ENCODE measurements at places on chromosomes 7 and 10.

- no peak for DNase-seq
These were observed 4.5 kb downstream of the AKR1E2 start for GRCh38 chr10:4830551-4830950.

- DNase-seq, result no peak
These were observed 25.9 kb downstream of the KNDC1 start for GRCh38 chr10:133185916-133186315.

DNA sequence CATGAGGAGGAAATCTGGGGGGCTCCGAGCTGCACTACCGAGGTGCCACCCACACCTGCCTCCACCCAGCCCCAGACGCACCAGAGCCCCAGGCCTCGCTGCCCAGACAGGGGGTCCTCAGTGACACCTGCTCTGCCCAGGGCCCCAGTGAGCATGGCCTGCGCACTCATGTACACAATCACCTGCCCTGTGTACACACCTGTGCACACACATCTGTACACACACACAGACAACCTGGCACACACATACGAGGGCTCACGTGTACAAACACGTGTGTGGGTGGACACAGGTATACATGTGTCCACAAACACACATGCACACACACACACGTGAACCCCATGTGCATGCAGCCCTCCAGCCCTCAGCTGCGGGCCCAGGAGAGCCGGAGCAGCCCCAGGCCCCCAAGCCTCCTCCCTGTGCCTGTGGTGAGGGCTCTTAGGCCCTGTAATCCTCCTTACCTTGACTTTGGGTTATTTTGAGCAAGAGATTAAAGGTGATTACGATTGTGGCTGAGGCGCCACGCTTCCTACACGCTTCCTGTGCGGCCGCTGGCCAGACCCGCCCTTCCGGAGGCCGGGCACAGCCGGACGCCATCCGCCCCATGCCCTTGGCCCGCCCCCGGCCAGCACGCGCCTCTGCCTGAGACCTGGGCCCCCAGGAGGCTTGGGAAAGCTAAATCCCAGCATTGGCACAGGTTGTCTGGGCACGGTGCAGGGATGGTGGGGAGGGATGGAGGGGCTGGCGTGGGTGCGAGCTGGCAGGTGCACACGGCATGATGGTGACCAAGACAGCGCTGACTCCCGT, 71.9 kb downstream of the ELFN1 start:
- DNase-seq, result no peak

DNA sequence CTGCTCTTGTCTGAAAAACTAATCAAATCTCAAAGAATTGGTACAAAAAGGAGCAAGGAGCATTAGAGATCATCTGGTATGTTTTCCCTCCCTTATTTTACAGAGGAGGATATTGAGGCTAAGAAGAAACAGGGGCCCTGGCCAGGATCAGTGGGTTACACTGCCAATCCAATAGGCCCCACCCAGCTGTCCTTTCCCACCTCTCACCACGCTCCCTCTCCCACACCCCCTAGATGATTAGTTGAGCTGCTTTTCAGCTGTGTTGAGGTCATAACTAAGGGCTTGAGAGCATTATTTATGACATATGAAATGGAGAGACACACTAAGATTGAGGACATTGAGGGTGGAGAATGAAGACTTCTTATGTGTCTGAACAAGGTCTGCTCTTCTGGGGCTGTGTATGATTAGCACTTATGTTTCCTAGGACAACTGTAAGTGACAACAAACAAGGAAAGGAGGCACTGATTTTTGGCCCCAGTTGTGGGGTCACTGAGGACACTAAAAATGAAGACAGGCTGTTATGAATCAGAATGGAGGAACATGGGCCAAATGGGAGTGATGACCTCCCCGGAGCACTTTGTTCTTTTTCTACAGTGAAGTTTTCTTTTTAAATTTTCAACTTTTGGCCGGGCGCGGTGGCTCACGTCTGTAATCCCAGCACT, 26.5 kb downstream of the VWA2 start:
- DNase-seq, result no peak

- DNase-seq, result no peak
These were observed 274.0 kb upstream of the GLI3 start for GRCh38 chr7:42511027-42511426.

DNA sequence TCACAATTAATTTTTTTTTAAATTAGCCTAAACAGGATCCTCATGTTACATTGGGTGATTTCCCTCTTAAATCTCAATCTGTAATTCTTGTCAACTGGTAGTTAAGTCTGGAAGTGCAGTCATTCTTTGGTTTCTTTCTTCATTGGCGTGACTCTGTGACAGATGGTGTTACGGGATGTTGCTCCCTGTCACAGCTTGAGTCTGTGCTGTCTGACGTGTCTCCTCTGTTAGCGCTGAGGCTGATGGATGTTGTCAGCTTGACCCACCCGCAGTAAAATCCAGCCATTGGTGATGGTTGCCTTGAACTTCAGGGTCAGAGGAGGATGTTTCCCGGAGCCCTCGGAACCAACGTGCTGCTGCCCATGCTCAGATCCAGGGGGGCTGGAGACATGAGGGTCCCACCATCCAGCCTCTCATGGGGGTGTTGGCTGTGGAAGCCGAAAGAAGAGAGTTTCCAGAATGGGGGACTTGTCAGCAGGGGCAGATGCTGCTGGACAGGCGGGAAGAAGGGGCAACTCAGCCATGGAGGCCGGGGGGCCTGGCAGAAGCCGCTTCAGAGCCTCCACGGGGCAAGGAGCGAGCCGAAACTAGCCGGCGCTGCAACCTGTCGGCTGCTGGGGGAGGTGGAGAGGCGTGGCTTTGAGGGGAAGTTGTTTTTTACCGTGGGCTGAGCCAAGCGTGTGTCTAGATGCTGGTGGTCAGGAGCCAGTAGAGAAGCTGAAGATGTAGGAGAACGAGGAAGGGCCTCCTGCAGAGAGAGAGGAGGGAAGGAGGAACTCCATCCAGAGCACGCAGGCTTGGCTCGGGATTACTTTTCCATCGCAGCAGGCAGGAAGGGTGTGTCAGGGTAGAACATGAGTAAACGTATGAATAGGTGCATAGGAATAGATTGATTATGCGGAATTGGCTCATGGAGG, 3.5 kb downstream of the SUN1 start:
- no peak for DNase-seq

DNA sequence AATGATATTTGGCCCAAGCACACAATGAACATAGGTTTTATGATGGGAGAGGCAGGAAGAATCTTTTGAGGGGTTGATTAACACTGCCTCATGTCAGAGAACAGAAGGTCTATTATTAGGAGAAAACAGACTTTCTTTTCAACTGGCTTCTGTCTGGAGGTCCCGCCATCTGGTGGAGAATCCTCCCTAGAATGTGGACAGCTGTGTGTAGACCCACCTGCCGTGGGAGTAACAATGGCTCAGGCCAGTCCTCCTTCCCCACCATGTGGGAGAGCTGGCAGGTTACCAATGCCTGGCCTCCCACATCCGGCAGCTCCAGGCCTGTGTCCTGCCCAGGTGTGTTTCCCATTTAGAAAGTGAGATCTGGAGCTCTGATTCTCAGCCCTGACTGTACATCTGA, 70.4 kb upstream of the AOAH start:
- no peak for DNase-seq

DNA sequence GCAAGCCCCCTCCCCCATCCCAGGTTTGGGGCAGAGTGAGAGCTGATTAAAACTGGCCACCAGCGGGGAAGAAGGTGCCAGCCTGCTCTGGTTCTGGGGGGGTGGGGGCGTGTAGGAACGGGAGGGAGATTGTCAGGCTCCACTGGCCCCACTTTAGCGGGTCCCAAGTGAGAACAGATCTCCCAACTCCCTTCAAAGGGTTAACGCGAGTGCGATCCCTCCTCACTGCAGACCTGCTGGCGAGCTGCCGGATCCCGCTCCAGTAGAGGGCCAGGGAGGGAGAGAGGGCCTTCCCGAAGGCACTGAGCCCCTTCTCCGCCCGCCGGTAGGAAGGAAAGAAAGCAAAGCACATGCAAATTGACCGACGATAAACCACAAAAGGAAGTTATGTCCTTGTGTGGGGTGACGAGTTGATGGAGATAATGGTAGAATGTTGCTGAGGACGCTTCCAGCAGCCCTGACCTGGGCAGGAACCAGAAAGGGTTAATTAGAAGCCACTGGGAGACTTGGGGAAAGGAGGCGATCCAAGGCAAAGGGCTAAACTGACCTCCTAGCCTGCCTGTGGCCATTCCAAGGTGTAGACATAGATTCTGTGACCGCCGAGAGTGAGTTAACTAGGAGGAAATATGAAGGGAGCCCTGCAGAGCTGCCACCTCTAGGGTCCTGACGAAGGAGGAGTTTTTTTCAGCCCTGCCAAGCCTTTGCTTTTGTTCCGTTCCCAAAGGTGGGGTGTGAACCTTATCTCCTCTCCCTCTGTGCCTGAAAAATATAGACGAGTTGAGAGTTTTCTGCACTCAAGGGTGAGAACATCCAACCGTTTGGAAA, 1.5 kb downstream of the NRG3 start:
- DNase-seq, result no peak

GRCh38 chr10:30125496-30125895, 66.1 kb upstream of the JCAD start:
- DNase-seq, result no peak

DNA sequence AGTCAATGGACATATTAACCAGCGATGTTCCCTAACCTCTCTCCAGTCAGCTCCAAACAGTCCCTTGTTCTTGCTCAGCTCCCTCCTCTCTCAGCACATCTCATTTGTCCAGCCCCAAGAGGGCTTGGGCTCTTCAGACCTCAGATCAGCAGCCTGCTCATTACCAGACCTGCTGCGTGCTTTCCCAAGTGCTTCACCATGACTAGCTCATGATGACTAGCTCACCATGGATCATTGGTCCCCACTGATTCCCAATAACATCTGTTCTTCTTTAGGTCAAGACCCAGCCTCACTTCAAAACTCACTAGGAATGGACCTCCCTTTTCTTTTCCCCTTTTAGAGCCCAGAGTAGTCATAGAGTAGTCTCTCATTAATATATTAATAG, 121.9 kb downstream of the SLC16A9 start:
- DNase-seq, result no peak

GRCh38 chr7:120742372-120742771, 115.6 kb downstream of the TSPAN12 start:
- DNase-seq, result no peak

GRCh38 chr7:29332042-29332811, 137.7 kb downstream of the CHN2 start:
- DNase-seq, result no peak

- DNase-seq, result no peak
These were observed 37.2 kb downstream of the PLEKHS1 start for GRCh38 chr10:113788604-113789083.

GRCh38 chr7:98294798-98295382, 13.4 kb downstream of the BRI3 start:
- no peak for DNase-seq

GRCh38 chr10:22226599-22226998, 8.8 kb upstream of the EBLN1 start:
- no peak for DNase-seq

- DNase-seq, result no peak
These were observed 50.7 kb downstream of the MTURN start for GRCh38 chr7:30185496-30185895.

DNA sequence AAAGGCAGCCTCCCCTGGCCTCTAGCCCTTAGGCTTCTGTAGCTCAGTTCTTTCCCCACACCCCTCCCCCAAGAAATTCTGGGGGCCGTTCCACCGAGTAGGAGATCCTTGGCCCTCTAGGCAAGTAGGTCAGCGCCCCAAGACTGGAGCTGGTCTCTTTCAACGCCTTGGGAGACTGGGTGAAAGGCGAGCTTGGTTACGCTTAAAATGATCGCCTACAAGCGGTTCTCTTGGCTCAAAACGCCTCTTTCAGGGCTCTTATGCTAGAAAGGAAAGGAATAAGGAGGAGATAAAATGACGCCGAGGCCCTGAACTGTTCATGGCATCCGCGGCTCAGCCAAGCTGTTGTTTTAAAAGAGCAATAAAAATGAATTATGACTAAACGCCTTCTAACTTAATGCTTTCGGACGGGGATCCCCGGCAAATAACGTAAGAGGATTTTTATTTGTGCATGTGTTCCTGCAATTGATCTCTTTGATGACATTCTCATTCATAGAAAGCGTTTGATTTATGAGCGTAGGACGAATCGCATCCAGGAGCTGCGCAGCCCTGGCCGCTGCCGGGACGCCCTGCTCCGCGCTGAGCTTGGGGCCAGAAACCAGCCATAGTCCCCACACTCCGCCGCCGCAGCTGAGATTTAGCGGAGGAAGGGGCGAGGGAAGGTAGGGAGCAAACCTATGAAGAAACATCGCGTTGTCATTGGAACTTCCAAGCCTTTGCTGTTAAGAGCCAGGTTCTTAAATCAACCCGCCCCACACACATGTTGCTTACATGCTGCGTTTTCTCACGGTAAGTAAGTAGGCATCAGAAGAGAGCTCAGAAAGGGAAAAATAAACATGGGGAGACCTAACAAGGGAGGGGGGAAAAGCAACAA, 3.0 kb upstream of the HOXA1 start:
- no peak for DNase-seq

GRCh38 chr10:103795634-103796270, 59.6 kb downstream of the SH3PXD2A start:
- DNase-seq, result no peak

- no peak for DNase-seq
These were observed 205.4 kb downstream of the ZMYND11 start for GRCh38 chr10:340646-341045.

- DNase-seq, result no peak
These were observed 60.2 kb downstream of the PLPP4 start for GRCh38 chr10:120517196-120517595.

- DNase-seq, result no peak
These were observed 15.5 kb downstream of the CYTH3 start for GRCh38 chr7:6256677-6257535.

DNA sequence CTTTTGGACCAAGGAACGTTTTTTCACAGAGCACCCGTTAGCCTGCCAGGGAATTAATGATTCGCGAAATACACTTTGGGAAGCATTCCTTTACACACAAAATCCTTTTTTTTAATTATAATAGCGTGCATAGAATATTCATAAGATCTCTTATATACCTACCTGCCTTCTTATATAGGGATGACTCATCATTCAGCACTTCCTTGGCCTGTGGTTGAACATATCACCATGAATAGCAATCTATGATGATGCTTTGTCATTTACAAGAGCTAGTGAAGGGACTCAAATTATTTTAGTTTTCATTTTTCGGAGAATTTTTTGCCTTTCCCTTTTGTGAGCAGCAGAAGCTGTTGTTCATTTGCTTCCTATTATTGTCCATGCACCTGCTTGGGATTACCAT, 97.0 kb downstream of the CDH23 start:
- DNase-seq, result no peak

All from stimulated activated CD8-positive, alpha-beta memory T cell treated with anti-CD3 and anti-CD28 coated beads, Interleukin-4, amount 100 ng/mL, for 4 hours (primary cell).